ENCODE measurements at places on chromosomes 3 and 15. TPM values are rescaled to one million over a fixed set of nuclear protein-coding genes. Genes with fewer than 3 reads are reported as not detected.

The ASB14 gene
- total RNA-seq = not detected

The PLS1 gene
- 13.6 TPM for total RNA-seq

The SPTBN5 gene
- 0.09 TPM for total RNA-seq

The GOLGA6L4 gene
- 0.74 TPM for total RNA-seq

The ADPRH gene
- 2.9 TPM for total RNA-seq

Data from A549 treated with CpdA at 1 μM for 4 hours (cell line).